Effector memory CD4-positive, alpha-beta T cell (primary cell): ENCODE measurements at places on chromosomes 1 and 21.

DNA sequence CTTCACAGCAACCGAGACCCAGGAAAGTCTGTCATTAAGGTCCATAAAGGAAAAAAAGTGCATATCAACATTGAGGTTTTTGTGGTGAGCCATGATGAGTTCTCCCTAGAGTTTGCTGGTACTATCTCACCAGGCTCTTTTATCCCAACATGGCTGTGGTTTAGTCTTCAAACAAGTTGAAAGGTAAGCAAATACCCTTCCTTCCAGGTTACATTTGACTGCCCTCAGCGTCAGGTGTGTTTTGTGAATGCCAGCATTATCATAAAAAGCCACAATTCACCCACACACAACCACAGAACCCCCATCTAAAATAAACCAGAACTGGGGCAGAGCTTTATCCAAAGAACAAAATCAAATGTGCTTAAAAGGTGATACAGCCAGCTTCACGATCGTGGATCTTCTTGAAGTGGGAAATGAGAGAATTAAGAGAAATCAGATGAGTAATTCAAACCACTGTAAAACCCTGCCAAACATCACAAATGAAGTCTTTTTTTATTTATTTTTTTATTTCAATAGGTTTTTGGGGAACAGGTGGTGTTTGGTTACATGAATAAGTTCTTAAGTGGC is 64.7 kb downstream of the SETD4 start:
- DNase-seq, result no peak

- DNase-seq, result no peak
Measured at GRCh38 chr1:182917378-182917777, 35.6 kb downstream of the SHCBP1L start.

GRCh38 chr21:44052071-44052829 is 40.1 kb downstream of the TRAPPC10 start:
- no peak for DNase-seq

GRCh38 chr1:188043536-188044245 is 1214.9 kb downstream of the PLA2G4A start:
- no peak for DNase-seq

GRCh38 chr1:207754974-207755700 is 3.3 kb downstream of the CD46 start:
- DNase-seq, result no peak
